ENCODE measurements at places on chromosomes 2 and 18.

- no peak for DNase-seq
Measured at GRCh38 chr2:186540941-186541340, 48.9 kb upstream of the ITGAV start.

GRCh38 chr2:69685321-69686048, 41.9 kb upstream of the AAK1 start:
- no peak for DNase-seq

- no peak for DNase-seq
Measured at GRCh38 chr2:767944-768343, 90.7 kb upstream of the TMEM18 start.

DNA sequence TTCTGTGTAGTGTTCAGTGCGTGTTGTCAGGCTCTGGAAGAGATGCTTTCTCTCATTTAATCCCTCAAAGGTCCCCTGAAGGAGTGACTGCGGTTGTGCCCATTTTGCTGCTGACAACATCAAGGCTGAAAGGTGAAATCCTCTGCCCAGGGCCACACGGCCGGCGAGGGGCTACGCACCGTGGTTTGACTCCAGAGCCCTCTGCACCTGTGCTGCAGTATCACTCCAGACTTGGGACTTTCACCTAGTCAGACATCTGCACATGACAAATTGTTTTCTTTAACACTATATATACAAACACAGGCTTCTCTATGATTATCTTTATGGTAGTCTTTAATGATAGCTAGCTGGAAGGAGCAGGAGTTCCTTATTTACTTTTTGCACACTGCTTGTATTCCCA, 90.2 kb downstream of the ARMC9 start:
- DNase-seq, result no peak

DNA sequence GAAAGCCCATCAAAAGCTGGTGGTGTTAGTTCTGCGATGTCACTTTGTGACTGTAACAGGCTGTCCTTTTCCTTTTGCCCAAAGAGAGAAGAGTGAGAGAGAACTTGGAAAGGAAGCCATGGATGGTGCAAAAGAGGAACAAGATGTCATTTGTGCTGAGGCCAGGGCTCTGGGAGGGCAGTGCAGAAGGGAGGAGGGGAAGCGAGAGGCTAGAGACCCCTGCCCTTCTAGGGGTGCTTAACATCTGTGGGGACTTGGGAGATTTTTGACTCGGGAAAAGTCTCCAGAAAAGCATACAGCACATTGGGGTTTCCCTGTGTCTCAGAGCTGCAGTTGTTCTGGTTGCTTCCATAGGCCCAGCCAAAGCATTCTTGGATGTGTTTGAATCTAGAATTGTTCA, 49.6 kb downstream of the ZBTB7C start:
- no peak for DNase-seq

DNA sequence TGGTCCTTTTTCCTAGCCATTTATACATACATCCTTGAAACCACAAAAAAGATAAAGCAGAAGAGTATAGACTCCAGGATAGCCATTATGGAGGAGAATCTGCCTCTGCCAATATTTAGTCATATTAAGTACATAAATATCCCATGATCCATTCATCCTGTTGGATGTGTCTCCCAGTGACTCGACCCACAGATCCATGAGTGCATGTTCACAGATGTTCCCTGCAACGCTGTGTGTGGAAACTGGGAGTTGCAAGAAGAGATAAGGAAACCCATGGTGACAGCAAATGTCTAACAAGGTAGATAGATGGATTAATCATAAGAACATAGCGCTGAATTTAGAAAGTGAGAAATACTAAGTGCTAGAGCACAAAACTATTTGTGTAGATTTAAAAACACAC, 34.5 kb downstream of the STK39 start:
- DNase-seq, result no peak

GRCh38 chr2:206337956-206338355, 63.5 kb downstream of the ZDBF2 start:
- DNase-seq, result no peak

- DNase-seq, result no peak
Measured at GRCh38 chr2:170836027-170836426, 19.3 kb downstream of the GAD1 start.

DNA sequence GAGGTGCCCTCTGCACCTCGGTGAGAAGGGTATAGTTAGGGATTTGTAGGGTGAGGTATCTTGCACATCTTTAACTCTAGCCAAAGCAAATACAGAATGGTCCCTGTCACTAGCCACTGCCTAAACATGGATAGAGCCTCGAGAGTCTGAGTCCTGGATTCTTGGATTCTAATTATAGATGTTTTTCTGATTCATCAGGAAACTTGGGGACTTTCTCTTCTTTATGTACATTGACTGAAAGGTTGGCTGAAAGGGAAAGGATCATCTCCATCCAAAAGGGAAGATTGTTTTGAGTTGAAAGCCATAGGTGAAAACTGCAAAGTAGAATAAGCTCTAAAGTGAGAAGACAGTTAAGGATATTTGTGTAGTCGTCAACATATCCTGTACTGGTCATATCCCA, 8.2 kb downstream of the STK36 start:
- DNase-seq, result no peak

DNA sequence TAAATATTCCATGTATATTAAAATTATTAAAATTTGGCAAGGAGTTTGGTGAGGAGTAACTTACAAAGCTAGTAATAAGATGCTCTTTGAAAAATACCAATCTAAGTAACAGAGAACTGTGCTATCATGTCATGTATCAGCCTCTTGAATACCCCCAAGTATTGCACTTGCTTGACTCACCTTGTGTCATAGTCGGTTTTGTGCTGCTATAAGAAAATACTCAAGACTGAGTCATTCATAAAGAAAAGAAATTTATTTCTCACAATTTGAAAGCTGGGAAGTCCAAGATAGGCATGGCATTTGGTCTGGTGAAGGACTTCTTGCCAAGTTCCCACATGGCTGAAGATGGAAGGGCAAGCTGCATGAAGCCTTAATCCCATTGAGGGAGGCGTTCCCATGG, 179.2 kb downstream of the MEMO1 start:
- no peak for DNase-seq

DNA sequence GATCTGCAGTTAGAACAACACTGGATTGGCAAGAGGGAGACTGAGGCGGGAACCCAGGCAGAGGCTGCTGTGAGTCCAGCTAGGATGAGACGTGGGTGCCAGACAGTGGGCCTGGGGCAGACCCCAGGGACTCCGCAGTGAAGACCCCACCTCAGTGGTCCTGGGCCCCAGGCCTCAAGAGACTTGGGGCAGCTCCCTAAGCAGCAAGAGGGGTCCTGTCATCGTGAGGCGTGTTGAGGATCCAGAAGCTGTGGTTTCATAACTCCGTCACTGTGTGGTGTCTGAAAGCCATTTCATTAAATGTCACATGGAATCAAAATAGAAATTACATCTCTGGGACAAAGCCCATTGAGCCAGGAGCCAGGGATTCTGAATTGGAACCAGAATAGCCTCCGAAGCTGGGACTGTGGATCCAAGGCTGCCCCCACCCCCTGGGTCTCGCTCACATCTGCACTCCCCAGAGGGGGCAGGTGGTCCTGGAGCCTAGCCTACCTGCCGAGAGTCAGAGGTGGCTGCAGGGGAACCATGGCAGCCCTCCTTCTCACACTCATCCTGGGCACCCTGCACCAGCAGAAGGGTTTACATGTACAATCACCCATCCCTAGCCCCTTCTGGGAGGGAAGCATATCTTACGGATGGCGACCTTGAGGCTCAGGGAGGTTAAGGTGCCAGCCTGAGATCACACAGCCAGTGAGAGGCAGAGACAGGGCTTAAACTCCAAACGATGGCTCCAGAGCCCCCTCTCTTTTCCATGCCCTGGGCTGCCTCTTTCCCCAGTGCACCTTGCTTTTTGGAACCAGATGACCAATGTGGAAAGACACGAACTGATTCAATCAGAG, 23.2 kb downstream of the RRM2 start:
- no peak for DNase-seq

DNA sequence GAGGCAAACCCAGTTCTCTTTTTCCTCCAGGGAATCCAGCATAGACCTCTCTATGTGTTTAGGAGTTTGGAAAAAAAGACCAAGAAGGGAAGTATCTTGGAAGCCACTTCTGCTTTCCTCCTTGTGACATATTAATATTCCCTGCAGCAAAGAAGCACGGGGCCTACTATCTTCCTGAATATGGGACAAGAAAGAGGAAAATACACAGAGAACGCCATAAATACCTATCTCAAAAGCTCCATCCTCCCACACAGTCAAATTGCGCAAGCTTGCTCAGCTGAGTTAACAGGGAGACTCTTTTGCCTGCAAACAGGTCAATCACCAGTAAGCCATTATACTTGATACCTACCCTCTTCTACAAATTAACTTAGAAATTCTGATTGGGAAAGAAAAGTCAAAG, 16.7 kb upstream of the RAPH1 start:
- DNase-seq, result no peak

- no peak for DNase-seq
Measured at GRCh38 chr2:134774786-134775641, 56.2 kb upstream of the TMEM163 start.

- DNase-seq, result no peak
Measured at GRCh38 chr2:154032220-154032619, 160.5 kb downstream of the GALNT13 start.

DNA sequence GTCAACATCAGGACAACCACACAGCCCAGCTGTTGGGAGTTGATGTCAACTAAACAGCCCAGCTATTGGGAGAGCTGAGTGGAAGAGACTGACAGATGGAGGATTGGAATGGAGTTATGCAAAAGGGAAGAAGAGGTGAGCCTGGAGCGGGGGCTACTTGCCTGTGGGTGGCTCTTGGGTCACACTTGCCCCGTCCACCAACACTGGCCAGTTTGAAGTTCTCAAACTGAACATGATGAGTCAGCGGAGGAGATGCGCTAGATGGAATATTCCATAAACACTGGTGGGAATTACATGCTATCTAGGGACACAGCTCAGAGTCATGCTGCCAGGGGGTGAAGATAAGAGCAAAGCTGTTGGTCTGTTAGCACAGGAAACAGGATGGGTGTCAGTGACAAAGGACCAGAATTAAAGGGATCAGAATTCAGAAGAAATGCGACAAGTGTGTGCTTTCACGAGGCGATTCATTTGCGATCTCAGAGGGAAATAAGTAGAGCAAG, 33.2 kb upstream of the AGAP1 start:
- DNase-seq, result no peak

DNA sequence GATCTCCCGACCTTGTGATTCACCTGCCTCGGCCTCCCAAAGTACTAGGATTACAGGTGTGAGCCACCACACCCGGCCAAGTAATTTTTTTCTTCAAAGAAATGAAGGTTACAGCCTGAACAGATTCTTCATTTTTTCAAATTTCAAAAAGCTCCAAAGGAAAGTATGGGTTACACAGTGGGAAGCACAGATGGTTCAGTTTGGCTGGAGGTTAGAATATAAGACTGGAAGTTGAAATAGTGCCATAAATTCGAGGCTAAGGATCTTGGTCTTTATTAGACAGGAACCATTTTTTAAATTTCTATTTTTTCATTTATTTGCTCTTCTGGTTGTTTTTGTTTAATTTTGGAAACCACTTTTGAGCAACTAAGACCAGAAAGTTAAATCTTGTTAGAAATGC, 120.0 kb downstream of the STK39 start:
- DNase-seq, result no peak

DNA sequence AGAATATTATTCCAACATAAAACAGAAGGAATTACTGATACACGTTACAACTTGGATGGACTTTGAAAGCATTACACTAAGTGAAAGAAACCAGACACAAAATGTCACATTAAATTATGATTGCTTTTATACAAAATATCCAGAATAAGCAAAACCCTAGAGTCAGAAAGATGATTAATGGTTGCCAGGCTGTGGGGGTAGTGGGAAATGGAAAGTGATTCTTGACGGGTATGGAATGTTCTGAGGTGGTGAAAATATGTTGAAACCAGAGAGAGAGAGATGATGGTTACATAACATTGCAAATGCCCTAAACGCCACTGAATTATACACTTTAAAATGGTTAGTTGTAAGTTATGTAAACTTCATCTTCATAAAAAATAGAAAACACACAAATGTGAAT, 1057.2 kb upstream of the TMEFF2 start:
- no peak for DNase-seq

- DNase-seq, result no peak
Measured at GRCh38 chr18:74139411-74139810, 8.2 kb downstream of the FBXO15 start.
